ENCODE measurements at places on chromosomes 1 and 21.
A peak's percentile ranks its signal among the peaks of the same experiment; 100 is the strongest.

DNA sequence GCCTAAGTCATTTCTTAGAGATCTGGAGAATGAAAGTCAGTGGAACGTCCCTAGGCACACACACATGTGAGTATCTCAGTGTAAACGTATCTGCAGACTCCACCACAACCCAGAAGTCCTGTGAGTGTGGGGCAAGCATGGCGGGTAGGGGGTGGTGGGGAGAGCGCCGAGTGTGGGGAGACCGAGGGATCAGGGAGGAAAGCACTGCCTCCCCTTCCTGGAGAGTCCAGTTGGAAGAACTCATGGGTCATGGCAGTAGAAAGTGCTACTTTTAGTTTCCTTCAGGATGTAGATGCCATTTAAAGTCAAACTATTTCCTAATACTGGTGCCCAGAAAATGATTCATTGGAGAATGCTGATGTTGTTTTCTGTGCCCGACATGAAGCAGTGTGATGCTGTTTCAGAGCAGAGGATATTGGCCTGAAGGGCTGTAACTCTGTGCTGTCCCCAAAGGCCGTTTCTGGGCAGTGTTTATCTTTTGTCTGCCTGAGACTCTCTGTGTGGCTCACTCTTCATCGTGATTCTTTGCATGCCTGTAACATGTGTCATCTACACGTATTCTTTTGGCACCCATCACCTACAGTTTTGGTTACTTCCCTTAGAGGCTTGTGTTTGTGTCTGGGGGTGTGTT, 45.7 kb upstream of the TSPAN2 start:
- DNase-seq: no peak

DNA sequence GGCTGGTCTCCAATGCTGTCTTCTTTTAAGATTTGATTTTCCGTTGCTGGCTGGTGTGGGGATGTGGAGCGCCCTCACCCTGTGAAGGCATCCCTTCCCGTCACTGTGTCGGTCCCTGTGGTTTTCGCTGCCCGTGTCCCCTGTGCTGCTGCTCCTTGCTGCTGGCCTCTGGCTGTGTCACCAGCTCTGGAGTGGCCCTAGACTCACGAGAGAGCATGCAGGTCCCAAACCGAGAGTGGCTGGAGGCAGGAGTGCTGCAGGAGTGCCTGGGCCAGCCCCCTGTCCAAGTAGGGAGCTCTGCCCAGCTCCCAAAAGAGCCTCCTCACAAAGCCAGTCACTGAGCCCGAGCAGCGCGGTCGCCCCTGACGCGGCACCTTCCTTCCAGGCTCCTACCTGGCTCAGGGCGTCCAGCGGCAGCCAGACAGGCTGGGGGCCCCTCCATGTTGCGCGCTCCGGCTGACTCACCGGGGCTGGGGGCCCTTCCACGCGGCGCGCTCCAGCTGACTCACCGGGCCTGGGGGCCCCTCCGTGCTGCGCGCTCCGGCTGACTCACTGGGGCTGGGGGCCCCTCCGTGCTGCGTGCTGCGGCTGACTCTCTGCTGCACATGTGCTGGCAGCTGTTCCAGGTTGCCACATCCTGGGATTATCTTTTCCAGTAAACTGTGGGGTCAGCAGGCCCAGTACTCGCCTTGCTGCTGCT, 106.7 kb upstream of the COL6A1 start:
- DNase-seq: no peak

DNA sequence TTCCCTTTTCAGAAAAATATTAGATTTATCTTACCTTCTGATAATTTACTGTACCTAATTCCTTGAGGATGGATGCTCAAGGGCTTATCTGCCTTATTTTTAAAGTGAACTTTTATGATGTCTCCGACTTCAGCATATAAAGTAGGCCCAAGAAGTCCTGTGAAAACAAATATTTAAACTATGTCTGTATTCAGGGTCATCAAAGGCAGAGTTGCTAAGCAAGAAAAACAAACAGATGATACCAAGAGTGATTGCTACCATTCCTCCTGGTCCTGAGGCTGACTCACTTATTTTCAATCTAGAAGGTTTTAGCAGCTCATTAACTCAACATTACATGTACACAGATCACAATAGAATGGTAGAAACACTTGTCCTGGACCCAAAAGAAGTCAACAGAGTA, 14.1 kb downstream of the F5 start:
- DNase-seq: no peak

DNA sequence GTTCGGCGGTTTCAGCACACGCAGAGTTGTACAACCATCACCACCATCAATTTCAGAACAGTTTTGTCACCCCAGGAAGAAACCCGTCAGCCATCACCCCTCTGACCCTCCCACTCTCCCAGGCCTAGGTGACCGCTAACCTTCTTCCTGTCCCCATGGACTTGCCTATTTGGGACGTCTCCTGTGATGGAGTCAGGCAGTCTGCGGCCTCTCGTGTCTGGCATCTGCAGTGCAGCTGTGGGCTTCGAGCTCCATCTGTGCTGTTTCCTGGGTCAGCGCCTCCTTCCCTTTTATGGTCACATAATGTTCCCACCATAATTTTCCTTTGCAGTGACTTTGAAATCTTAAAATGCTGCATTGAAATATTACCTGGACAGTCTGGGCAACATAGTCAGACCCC, 24.4 kb downstream of the SLC45A1 start:
- DNase-seq: no peak

- no peak for DNase-seq
Measured at GRCh38 chr1:172781513-172782140, 122.7 kb downstream of the FASLG start.

DNA sequence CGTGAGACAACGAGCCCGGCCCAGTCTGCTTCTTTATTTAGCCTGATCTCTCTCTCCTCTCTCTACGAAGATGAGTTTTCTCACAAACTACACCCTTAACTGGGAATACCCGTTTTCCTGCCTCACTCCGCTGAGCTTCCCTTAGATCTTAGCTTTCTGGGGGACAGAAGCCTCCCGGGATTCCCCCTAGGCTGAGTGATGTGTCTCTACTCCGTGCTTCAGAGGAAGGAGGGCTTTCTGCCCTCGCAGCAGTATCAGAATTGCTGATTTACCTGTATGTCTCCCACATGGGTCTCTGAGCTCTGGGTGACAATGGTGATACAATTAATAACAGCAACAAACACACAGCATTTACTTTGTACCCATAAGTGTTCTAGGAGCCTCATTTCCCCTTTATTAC, 1.0 kb downstream of the ZBTB17 start:
- DNase-seq: no peak

DNA sequence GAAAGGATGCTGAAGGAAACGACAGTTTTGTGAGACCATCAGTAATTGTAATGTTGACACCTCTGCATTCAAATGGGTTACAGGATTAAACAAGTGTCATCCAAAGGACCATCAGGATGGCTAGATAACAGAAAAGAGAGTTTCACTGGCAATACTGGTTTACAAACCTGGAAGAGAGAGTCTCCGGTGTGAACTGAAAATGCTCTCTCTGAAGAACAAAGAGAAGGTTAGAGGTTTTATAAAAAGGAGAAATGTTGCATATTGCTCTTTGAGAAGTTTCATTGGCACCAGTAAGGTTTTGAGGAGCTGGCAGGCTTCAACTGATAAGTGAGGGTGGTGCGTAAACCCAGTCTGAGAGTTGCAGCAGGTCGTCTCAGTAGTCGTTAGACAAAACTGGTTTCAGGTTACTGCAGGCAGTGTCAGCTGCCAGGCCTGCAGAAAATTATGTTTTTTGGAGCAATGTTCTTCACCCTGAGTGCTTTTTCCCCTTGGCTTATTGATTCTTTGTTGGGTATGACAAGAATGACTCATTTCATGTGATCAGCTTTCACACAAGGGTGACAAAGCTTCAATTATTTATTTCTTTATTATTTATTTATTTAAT, 42.2 kb downstream of the KCNK1 start:
- DNase-seq: no peak

- DNase-seq: no peak
Measured at GRCh38 chr1:4424254-4424653, 230.2 kb upstream of the AJAP1 start.

- DNase-seq: no peak
Measured at GRCh38 chr1:200365897-200366426, 43.9 kb downstream of the ZNF281 start.

DNA sequence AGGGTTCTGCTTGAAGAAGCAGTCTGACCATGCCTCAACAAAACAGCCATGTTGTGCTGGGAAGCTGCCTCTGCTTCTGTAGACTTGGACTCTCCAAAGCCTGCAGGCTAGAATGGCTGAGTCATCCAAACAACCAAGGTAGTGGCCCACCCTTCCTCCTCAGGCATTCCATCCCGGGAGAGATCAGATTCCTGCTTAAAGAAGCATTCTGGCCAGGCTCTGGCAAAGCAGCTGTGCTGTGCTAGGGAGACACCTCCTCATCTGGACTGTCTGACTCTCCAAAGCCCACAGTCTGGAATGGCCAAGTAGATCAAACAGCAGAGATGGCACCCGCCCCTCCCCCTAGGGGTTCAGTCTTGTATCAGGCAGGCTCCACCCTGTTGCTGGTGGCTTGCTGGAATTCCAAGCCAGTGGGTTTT, 38.3 kb upstream of the F3 start:
- DNase-seq: no peak

DNA sequence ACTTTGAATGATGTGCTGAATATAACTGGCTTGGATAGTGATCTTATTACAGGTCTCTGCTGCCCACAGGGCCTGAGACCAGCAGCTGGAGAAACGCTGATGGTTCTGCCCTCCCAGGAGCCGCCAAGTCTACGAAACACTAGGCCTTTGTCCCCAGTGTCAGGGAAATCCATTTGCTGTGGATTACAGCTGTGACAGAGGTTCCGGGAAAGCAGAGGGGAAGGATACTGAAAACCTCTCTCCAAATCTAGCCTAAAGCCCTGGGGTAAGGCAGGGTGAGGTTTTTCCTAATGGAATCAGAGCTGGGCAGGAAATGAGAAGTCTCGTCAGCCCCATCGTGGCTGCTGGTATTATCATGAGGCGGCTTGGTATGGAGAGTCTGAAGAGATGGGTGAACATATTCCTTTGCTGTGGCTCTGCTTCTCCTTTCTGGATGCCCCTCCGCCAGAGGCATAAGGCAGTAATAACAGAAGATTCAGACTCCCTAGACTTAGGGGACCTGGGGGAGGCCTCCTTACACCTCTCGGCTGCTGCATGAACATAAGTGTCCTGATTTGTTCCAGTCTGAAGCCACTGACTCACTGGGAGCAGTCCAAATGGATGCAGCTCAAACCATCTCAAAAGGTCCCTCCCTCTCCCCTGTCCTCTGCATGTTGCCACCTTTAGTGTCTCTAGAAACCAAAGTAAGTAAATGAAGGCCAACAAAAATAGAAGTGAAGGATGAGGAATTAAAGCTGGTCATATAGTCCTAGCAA, 48.1 kb downstream of the PHC2 start:
- DNase-seq: no peak

DNA sequence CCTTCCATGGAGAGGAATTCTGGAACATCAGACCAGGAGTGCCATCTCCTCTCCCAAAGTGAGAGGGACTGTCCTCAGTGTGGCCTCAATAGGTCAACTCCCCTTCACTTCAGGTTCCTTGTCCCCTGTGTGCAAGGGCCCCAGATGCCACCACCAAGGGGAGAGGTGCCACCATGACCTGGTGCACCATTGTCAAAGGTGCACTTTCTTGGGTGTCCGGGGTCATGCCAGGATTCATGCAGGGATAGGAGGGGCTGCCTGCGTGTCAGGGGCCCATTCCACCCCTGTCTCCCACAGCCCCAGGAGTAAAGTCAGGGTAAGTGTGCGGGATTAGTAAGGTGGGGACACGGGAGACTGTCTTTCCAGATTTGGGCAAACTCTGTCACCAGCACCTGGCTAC, 21.4 kb upstream of the EPHA2 start:
- DNase-seq: no peak

- no peak for DNase-seq
Measured at GRCh38 chr1:56715156-56715555, 70.0 kb downstream of the PRKAA2 start.

DNA sequence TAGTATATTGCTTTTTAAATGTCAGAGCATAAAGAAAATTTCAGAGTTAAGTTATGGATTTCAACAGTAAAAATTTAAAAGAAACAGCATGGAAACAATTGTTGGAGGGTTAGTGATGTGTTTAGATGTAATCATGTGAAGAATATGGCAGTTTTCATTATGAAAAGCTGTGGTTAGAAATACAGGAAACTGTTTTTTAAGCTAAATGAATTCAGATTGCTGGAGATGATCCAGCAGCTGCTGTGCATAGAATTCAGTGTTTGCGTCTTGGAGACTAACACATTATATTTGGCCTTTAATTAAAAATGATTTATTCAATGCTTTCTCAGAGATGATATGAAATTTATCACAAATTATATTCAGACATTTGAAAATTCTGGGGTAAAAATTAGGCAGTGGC, 273.6 kb upstream of the LRRC7 start:
- DNase-seq: no peak

DNA sequence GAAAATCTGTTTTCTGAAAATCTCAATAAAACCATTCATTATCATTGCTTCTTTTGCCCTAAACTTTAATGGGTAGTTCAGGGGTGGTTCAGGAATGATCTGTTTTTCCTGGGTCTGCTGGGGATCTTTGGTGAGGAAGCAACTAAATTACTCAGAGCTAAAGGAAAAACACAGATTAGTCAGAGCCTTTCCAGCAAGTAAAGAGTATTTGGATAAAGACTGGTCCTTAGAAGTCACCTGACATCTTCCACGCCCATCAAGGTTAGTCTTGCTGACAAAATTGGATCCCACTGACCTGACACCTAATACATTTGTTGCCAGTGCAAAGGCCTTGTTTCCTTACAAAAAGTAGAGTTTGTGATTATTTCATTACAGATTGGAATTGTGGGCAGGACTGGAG, 24.2 kb downstream of the HSPA13 start:
- no peak for DNase-seq

GRCh38 chr1:10830961-10831668, 34.7 kb upstream of the CASZ1 start:
- DNase-seq: no peak

DNA sequence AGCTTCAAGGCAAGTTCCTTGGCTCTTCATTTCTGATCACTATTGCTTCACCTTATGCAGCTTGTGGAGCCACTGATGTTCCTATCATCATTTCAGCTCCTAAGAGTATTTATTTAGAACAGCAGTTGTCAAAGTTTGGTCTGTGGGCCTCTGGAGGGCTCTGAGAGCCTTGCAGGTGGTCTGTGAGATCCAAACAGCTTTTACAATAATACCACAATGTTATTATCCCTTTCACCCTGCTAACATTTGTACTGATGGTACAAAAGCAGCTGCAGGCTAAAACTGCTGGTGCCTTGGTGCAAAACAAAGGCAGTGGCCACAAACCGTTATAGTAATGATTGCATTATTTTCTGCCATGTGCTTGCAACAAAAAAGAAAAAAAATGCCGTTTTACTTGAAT, 33.8 kb downstream of the PATJ start:
- DNase-seq: no peak

DNA sequence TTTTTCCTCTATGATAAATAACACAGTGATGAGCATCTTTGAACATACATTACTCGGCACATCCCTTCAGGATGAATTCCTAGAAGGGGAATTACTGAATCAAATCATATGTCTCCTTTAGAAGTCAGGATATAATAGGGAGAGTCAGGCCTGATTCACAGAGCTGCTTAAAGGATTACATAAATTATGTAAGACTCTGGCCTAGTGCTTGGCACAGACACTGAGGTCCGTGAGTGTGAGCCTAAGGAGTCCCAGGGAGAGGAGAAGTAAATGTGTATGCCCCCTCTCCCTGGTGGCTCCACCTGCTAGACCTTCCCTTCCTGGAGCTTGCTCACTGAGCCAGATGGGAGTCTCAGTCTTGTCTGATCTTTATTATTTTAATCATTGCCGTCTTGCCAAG, 8.6 kb upstream of the FOXE3 start:
- no peak for DNase-seq

- no peak for DNase-seq
Measured at GRCh38 chr1:228500143-228500734, 13.1 kb downstream of the RNF187 start.

GRCh38 chr1:116987256-116987555, 14.4 kb upstream of the CD101 start:
- DNase-seq: peak; percentile 38

- no peak for DNase-seq
Measured at GRCh38 chr1:203038217-203038741, 12.0 kb downstream of the PPFIA4 start.
